ENCODE measurements at places on chromosomes 13 and 19.

DNA sequence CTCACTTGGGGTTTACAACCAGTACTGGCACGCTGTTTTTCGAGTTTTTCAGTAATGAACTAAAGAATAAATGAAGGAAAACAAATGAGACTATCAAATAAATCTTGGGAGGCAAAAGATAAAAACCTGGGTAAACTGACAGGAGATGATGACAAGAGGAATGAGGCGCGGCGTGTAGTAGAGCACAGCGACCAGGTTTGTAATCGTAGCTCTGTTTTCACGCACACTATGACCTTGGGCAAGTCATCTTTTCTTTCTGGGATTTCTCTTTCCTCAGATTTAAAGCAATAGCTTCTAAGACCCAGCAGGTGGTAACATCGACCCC, 419 bp downstream of the MRPS31 start:
- no peak for DNase-seq

GRCh38 chr13:97001636-97002035, 7.4 kb upstream of the OXGR1 start:
- no peak for DNase-seq

DNA sequence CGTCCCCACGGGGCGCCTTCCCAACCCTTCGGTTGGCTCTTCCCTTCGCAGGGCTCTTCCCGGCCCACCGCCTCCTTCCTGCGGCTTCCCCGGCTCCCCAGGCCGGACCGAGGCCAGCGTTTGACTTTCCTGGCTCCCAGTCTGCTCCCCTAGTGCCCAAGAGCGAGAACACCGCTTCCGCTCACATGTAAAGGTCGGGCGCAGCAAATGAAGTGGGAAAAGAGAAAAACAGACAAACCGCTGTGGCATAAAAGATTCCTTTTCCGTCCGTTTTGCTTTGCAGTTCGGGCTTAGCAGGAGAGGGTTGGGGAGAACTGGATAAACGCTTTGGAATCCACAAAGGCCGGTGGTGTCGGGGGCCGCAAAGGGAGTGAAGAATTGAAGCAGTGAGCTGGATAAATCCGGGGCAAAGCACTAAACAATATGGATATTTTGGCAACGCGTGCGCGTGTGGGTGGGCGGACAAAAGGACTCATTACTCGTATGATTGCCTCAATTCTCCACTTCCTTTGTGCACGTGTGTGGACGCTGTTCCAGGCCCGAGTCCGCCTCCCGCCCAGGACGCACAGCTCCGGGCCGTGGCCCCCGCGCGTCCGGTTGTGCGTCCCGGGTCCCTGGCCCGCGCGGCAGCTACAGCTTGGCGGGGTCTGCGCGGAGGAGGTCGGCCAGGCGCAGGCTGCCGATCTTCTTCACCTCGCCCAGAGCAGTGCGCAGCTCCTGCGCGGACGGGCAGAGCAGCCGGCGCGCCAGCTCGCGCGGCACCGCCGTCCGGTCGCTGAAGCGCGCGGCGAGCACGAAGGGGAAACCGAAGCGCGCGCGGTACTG, 8.6 kb upstream of the CDX2 start:
- no peak for DNase-seq

DNA sequence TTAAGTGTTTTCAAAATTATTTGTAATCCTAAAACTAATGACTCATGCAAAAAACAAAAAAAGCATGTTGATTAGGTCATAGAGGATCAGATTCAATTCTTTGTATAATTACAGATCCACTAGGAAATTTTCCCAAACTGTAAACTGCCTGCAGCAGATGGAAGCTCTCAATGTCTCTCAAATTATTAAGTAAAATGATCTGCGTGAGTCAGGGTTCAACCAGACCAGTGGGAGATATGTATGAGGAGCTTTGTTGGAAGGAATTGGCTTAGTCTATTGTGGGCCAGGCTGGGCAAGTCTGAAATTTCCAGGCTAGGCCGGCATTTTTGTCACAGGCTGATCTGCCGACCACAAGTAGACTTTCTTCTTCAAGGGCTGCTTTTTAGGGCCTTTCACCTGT, 14.4 kb upstream of the SACS start:
- DNase-seq, result no peak

- DNase-seq, result no peak
Observed at GRCh38 chr13:97248243-97248642, 26.1 kb downstream of the MBNL2 start.

- peak; percentile 70 for DNase-seq
Observed at GRCh38 chr19:45499196-45500180, 1.2 kb downstream of the PPM1N start.

DNA sequence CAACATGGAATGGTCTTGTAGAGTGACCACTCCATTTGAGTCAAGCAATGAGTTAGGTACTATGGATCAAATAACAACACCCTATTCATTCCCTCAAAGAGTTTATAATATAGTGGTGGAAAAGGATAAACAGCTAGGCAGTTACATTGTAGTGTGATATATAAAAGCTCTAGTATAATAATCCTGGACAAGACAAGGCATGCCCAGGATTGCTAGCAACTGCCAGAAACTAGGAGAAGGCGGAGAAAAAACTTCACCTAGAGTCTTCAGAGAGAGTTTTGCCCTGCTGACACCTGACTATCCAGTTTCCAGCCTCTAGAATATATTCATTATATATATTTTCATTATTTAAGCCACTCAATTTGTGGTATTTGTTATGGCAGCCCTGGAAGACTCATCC, 530.6 kb downstream of the KLF12 start:
- no peak for DNase-seq

GRCh38 chr13:98853771-98854221, 101.3 kb upstream of the SLC15A1 start:
- peak; percentile 61 for DNase-seq

- DNase-seq, result no peak
Observed at GRCh38 chr13:113143466-113144254, 14.8 kb upstream of the PROZ start.

- DNase-seq, result no peak
Observed at GRCh38 chr13:100636004-100636403, 38.6 kb downstream of the TMTC4 start.

- no peak for DNase-seq
Observed at GRCh38 chr13:50644081-50644871, 199.2 kb downstream of the DLEU7 start.

DNA sequence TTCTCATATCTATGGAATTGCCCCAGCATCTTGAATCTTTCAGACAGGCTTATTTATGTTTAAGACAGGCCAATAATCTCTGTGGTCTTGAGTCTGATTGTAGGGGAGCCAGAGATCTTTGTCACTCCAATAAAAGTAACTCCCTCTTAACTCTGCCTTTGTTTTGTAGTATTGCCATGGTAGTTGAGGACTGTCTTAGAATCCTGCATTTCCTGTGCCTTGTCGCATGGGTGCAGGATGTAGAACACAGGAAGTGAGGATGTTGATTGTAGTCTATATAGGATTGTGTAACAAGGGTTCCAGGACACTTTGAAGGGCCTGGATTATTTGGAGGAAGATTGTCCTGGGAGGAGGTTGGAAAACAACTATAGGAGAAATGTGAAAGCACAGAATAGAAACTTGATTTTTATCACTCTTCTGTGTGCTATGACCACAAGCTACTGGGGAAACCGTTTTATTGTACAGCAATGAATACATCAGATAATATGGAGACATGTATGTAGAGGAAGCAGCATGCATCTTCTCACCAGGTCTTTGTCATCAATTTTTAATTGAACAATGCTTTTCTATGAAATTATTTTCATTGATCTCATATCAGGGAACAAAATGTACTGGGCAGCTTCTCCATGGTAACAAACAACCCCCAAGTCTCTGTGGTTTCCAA, 411.7 kb downstream of the FGF9 start:
- DNase-seq, result no peak

DNA sequence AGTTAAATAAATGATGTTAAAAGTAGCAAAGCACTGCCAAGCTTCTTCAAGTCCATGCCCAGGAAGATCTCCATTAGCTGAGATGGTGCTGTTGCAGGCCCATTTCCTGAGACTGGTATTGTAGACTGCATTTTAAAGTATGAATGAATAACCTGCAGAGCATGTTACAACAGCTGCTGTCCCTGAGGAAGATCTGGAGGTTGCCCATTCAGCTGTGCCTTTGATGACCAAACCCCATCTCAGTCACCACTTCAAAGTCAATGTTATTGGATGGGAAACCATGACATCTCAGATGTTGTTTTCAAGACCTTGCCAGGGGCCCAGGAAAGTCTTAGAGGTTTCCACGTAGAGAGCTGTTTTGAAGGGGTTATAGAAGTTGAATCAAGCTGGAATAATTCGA, 281.3 kb downstream of the MTUS2 start:
- no peak for DNase-seq

GRCh38 chr13:24284889-24285565, 24.4 kb upstream of the C1QTNF9 start:
- no peak for DNase-seq

DNA sequence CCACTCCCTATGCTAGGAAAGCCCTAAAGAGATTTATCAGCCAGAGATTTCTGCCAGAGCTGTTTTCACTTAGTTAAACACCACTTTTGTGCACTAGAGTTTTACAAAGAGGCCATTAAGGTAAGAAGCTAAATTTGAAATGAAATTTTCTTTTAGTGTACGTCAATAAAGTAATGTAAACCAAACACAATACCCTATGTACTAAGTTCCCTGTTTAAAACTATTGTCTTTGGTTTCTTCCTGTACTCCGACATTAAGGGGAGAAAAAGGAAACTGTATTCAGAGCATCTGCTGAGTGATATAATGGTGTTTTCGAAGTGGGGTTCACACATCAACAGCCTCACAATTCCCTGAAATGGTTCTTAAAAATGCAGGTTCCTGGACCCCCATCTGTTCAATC, 40.7 kb upstream of the STARD13 start:
- no peak for DNase-seq

DNA sequence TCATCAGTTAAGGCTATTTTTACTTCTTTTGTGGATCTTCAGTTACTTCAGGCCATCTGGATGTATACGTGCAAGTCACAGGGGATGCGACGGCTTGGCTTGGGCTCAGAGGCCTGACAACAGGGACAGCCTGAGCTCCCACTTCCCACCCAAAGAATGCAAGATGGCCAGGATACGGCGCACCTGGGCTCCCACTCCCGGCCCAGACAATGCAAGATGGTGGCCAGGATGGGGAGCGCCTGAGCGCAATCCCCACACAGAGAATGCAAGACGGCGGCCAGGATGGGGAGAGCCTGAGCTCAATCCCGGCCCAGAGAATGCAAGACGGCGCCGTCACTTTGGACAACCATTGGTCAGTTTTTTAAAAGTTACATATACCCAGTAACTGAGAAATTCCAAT, 25.3 kb upstream of the MIER2 start:
- DNase-seq, result no peak

DNA sequence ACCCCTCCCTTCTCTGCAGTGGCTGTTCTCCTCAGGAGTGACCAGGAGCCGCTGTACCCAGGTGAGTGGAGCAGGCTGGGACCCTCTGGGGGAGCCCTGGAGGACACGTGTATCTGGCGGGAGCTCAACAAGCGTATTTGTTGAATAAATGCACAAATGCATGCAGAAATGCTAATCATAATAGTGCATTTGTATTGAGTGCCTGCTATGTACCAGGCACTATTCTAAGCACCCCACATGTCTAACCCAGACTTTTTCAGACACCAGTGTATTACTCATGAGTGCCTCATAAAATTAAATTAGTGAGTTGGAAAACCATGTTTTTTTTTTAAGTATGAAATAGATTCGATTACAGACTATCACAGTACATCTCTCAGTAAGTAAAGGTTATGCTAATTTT, 7.9 kb downstream of the HPN start:
- DNase-seq, result no peak

- DNase-seq, result no peak
Observed at GRCh38 chr13:28531077-28531844, 36.3 kb upstream of the FLT1 start.

DNA sequence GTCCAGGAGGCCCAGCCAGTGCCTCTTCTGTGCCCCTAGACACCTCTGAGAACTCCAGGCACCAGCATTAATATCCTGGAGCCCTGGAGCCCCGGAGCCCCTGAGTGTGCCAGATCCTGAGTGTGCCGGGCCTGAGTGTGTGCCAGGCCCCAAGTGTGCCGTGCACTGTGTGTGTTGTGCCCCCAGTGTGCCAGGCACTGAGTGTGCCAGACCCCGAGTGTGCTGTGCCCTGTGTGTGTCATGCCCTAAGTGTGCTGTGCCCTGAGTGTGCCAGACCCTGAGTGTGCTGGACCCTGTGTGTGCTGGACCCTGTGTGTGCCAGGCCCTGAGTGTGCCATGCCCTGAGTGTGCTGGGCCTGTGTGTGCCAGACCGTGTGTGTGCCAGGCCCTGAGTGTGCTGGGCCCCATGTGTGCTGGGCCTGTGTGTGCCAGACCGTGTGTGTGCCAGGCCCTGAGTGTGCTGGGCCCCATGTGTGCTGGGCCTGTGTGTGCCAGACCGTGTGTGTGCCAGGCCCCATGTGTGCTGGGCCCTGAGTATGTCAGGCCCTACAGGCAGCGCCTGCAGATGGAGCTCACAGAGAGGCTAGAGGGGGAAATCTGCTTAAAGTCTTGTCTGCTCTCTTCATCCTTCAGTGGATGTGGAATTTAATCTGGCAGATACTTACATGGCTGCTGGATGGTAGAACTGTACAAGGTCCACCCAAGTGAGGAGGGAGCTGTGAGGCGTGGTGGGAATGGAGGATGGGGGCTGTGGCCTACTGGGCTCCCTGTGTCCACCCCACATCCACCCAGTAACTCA, 53.9 kb downstream of the C13orf46 start:
- DNase-seq, result no peak

DNA sequence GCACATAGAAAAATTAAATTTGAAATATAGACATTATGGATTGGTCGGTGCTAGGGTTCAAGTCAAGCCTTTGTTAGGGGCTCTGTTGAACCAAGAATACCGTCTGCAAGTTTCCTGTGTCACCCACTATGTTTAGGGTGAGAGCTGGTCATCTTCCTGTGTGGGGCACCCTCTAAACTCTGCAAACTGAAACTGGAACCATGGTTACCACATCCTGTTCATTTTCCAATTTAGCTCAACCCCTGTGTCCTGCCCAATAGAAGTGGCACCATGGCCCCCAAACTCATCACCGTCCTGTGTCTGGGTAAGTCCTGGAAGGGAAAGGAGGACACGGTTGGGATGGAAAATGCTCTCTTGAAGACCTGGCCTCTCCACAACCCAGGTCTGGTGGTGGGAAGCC, 29.9 kb downstream of the LAIR2 start:
- no peak for DNase-seq

- peak; percentile 51 for DNase-seq
Observed at GRCh38 chr13:40116008-40116407, 460.5 kb downstream of the COG6 start.

DNA sequence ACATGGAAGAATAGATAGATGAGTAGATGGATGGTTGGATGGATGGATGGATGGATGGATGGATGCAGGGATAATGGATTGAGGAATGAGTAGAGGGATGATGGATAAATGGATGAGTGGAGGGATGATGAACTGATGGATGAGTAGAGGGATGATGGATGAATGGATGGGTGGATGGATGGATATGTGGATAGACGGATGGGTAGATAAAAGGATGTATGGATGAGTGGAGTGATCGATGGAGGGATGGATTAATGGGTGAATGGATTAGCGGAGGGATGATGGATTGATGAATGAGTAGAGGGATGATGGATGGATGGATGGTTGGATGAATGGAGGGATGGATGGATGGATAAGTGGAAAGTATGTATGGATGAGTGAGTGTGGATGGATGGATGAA, 533.2 kb downstream of the RFC3 start:
- DNase-seq, result no peak
